ENCODE measurements at places on chromosomes 4 and X.

GRCh38 chr4:3184725-3185124, 64.2 kb upstream of the MSANTD1 start:
- DNase-seq, result no peak

DNA sequence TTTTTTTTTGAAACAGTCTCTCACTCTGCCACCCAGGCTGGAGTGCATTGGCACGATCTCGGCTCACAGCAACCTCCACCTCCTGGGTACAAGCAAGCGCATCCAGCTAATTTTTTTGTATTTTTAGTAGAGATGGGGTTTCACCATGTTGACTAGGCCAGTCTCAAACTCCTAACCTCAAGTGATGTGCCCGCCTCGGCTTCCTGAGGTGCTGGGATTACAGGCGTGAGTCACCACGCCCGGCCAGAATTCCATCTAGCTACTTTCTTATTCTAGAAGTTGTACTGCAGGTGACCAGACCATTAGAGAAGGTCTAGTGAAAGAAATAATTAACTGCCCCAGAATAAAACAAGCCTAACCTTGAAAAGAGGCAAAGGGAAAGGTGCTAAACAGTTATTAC, 2.3 kb downstream of the LRBA start:
- no peak for DNase-seq

DNA sequence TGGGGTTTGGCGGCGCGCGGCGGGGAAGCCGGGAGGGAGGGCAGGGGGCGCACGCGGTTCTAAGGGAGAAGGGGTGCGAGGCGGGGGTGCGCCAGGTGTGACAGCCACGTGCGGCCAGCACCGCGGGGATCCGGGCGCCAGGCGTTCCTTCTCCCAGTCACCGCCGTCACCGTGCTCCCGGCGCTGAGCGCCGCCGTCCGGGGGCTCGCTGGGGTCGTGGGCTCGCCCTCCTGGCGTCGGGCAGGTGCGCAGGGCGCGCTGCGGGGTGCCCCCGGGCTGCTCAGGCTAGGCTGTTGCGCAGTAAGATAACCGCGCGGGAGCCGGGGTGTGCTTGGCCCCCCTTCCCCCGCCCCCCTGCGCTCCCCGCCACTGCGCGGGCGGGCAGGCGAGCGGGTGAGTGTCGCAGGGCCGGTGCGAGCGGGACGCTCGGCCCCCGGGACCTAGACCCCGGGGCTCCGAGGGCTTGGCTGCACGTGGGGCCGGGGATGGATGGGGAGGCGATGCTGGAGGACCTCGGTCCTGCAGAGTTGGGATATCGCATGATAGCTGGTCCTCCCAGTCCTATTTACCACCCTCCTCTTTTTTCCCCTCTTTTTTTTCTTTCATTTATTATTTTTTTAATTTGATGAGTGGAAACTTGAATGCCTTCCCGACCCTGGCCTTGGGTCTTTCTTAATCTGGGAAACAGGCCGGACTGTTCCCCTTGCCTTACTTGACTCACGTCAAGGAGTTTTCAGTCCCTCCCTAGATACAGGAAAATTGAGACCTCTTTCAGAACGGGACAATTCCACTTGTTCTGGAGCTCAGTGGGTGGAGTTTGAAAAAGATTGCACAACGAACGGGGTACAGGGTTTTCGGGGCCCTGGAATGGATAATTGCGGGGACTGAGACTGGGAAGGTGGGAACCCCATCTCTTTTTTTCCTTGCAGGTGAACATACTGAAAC, 797 bp downstream of the TXLNG start:
- DNase-seq, result peak; percentile 14

DNA sequence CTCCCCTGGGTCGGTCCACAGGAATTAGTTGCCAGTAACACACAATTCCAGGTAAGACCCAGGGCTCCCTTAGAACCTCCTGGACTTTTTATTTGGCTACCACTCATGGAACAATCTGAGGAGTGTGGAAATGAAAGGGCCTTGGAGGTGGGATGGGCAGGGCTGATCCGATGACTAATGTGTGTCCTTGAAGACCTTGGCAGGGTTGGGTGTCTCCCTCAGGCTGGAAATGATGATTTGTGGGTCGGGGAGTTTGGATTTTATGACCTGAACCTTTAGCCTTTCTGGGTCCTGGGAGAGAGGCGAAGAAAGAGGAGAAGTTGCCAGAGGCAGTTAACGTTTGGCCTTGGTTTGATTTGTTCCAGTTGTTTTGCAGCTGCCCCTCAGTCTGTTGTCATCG, 425.0 kb downstream of the MID1IP1 start:
- DNase-seq, result no peak

DNA sequence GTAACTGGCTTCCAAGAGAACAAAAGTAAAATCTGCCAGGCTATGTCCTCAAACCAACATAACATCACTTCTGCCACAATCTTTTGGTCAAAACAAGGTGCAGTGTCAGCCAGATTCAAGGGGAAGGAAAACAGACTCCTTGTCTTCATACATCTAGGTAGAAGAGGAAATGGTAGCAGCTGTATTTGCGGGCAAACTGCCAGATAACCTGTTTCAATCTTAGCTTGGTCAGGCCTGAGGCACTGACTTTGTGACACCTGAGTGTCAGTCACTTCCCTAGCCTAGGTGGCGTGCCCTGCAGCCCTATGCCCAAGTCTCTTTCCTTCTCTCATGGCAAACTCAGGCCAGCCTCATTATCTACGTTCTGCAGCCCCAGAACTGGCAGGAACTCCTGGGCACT, 146.2 kb upstream of the JADE1 start:
- DNase-seq, result no peak

DNA sequence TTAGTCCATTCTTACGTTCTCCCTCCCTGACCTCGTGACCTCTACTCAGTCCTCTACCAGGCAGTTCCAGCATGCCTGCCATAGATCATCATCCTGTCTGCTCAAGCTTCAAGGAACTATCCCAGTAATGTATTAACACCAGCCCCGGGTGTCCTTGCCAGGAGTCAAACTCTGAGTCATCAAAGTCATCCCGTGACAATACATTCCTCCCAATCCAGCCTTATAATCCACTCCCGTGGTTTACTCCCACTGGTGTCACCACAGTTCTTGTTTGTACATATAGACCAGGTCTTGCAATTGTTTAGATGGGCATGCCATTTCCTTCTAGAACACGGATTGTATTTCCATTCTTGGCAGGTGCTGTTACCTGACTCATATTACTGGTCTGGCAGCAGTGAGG, 68.7 kb upstream of the TAB3 start:
- DNase-seq, result no peak

DNA sequence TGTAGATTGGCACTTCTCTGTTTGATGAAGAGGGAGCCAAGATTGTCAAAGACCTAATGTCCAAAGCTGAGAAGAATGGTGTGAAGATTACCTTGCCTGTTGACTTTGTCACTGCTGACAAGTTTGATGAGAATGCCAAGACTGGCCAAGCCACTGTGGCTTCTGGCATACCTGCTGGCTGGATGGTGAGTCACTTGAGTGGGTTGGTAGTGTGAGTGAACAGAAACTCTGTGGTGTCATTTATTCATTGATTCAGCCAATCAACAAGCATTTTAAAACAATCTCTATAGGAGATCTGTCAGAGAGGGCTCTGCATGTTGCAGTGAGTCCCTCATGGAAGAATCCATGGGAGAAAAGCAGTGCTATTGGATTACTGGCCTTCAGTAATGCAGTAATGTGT, 16.3 kb downstream of the TAF9B start:
- DNase-seq, result no peak

- DNase-seq, result no peak
Observed at GRCh38 chr4:28555866-28556265, 1695.2 kb downstream of the STIM2 start.

GRCh38 chrX:45360571-45360970, 159.9 kb upstream of the DIPK2B start:
- no peak for DNase-seq

DNA sequence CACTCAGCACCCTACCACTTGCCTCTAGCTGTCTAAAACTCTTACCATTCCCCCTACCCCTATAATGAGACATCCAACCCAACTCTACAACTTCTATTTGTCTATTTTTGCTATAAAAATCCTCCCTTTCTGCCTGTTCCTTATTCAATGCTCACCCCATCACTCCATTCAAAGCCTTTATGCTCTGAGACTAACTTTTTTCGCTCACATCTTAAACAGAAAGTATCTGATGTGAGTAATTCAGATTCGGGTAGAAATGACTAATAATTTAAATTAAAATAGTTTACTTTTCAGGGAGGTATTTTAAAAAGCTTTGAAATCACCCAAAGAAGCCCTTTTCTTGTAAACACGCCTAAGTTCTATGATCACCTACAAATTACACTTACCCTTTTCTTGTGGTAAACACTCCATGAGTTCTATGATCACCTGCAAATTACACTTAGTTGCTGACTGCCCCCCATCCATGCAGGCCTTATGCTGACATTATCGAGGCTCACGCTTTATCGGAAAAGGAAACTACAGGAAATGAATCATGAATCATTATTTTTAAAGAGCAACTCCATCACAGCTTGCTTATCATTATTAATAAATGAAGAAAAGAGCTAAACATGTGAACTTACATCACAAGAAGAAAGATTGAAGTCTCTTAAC, 168.7 kb upstream of the PPP1R2C start:
- no peak for DNase-seq

DNA sequence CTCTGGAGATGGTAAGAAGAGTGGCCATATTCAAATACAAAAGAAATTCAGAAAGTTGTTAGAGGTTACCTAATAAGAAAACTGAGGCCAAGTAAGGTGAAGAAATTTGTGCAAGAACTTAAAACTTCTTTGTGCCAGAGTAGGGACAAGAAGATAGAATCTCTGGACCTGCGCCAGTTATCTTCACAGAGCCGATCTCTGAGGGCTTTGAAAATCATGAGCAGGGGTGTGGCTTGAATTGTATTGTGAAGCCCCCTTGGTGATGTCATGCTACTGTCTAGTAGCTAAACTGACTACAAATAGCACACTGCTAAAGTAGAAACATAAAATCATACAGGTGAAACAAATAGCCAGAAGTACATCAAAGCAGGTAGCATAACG, 184.6 kb downstream of the UGT8 start:
- no peak for DNase-seq

DNA sequence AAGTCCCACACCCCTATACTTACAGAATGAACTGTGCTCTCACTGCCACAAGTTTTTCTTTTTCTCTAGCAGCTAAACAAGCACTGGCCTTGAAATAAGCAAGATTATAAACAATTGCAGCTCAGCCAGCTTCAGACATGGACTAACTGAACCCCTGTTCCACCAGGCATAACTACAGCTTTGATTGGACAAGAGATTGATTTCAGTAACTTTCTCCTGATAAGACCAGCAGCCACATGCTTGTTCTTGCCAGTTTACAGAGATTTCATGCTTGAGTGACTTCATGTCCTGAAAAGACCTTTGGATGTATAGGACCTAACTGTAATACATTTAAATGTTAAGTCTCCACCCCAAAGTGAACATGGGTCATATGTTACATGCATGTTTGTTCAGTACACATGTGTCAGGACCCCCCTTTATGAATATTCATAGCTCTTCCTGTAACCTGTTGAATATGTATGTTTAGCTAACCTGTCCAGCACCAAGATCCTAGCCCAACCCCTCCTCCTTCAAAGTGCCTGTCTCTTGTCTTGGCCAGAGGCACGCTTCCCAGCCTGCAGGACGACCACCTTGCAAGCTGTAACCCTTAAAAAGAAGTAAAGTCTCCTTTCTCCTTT, 27.9 kb downstream of the ZNF275 start:
- DNase-seq, result no peak

DNA sequence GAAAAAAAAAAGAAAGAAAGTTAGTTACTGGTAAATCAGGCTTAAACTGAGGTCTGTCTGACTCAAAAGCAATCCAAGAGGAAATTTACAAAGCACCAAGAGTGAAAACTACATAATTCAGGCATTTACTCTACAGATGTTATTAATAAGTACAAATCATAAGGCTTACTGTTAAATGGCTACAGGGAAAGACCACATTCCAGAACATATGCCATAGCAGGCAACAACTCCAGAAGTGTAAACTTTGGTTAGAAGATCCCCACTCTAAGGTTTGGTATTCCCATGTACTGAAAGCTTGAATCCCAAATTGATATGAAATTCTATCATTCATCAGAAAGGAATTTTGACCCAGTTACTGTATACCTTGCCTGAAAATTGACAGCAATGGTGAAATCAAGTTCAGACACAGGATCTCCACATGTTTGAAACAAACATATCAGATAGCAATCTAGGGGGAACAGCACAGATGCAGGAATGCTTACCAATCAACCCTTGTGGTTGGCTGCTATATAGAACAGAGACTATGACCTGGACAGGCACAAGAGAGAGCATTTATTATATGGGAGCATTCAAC, 6.6 kb downstream of the USP26 start:
- DNase-seq, result no peak

GRCh38 chr4:102779204-102779603, 18.4 kb upstream of the MANBA start:
- DNase-seq, result no peak

- no peak for DNase-seq
Observed at GRCh38 chrX:122572461-122572860, 611.6 kb upstream of the GRIA3 start.

GRCh38 chr4:16029262-16029661, 54.6 kb downstream of the PROM1 start:
- DNase-seq, result no peak

DNA sequence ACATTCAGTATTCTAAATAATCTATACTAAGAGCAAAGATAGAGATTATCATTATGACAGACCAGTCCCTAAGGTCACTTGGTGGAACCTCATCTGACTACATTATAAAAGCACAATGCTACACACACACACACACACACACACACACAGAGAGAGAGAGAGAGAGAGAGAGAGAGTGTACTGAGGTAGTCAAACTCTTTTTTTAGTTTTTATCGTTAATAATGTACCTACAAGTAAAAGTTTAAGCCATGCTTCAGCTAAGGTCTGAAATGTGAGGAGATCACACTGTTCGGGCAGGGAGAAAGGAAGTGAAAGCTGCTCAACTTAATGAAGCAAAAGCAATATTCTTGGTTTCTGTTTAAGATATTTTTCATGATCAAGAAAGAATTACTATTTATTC, 75.8 kb upstream of the CCDC160 start:
- DNase-seq, result no peak
